T-cell (primary cell): ENCODE measurements at places on chromosomes 13 and 19.

DNA sequence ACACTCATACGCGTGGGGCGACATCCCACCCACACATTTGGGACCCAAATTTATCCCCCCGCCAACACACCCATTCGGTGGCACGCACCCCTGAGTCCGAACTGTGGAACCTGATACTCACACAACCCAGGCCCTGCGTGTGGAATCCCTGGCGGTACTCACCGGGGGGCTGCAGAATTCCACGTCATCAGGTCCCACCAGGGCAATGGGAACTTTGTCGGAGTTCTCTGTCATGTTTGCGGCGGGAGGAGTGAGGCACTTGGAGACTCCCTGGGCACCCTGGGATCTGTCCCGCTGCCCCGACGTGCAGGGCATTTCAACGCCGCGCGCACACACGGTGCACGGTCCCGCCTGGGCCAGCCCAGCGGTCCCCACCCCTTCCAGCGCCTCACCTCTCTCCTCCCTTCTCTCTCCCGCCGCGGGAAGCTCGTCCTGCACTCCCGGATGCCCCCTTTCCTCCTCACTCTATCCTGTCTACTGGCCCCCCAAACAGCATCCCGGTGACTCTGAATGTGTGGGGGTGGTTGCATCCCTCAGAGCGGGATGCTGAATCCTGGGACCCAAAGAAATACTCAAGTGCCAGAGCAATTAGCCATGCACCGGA, at the start of gene CNMD:
CNMD (minus strand) TSS at position 353 of the 604 bp plus-strand sequence; CDS start at position 234, 119 bp downstream.
- DNase-seq, result no peak

GRCh38 chr13:94667190-94667589, 45.2 kb downstream of the SOX21 start:
- no peak for DNase-seq

GRCh38 chr13:94479616-94480015, at the start of gene DCT:
Gene DCT (minus strand): TSS chr13:94479682. CDS start chr13:94479255, 427 bp downstream.
- no peak for DNase-seq

- DNase-seq, result no peak
Observed at GRCh38 chr19:41495589-41495988, 52.6 kb downstream of the ERICH4 start.

DNA sequence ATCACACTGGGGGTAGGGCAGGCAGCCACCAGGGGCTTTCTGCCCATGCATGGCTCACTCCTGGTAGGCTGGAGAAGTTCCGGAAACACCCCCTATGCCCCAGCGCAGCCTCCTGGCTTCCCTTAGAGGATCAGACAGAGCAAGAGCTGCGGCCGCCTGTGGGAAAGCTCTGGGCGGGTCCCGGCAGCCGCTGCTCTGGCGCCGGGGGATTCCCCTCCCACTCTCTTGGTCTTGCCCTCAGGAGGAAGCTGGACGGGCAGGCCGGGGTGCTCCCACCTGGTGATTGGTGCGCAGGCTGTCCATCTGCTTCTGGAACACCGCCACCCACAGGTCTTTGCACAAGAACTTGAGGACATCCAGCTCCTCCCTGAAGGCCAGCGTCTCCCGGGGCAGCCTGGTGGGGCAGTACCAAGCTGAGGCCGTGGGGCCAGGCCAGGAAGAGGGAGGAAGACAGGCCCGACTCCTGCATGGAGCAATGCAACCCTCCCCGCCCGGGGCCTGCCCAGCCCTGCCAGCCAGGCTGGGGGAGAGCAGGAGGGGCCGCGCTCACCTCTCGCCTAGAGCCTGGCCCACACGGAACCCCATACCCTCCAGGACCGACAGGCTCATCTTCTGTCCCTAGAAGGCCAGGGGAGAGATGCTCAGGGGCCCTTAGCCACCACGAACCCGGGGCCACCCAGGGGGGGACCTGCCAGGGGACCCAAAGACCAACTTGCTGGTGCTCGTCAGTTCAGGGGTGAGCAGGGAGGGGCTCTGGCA, 4.0 kb upstream of the NKPD1 start:
- DNase-seq, result peak; percentile 45

GRCh38 chr13:93771782-93772181, 545.2 kb downstream of the GPC6 start:
- DNase-seq, result no peak

- no peak for DNase-seq
Observed at GRCh38 chr19:57245959-57246358, 5.5 kb downstream of the ZNF805 start.

DNA sequence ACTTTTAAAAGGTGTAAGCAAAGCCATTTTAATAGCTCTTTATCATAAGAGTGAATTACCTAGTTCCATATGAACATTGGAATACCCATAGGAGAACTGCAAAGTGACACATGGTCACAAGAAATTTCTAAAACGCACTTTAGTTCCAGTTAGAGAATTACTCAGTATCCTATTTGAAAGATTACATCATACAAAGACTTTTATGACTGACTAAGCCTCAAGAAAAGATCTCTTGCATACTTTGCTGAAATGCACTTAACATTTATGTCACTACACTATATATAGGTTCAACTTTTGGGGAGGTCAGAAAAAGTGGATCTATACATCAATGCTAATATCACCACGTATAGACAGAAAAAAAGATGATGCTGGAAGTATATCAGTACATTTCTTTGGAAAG, 7.1 kb downstream of the PCDH9 start:
- DNase-seq, result no peak

DNA sequence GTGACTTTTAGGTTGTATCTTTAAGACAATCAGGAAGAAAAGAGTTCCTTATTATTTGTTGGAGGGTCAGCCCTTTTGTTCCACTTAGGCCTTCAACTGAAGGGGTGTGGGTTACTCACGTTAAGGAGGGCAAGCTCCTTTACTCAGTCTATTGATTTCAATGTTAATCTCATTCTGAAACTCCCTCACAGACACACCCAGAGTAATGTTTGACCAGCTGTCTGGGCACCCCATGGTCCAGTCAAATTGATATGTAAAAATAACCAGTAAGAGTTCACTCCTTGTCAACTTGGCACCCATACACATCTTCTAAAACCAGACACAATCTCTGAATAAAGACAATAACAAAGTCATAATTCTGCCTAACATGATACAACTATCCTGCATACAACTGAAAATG, 292.9 kb downstream of the KLF5 start:
- DNase-seq, result no peak

DNA sequence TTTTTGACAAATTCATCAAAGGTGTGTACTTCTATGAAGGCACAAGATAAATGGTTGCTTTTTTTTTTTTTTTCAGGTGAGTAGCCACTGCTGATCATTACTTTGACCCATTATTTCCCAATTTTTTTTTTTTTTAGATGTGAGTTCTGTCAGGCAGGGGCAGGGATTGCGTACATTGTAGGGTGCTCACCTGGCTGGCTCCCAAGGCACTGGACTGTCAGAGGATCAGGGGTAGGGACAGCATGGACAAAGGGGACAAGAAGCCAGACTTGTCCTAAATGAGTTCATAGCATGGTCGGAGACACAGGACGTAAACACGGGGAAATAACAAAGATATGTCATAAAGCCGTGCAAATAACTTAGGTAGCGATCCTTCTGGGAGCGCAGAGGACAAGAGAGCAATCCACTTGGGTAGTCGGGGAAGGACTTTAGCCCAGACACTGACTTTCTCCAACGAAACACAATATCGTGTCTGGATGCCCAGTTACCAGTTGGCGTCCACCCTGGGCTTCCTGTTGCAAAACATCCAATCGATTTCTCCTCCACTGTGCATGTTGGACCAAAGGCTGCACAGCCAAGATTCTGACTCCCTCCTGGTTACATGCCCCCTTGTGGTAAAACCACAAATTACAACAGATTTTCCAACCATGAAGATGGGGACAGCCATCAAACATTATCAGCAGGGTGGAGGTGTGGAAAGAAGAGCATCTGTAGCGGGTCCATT, 27.5 kb upstream of the KATNAL1 start:
- DNase-seq, result no peak

GRCh38 chr13:52851137-52851962, 2.9 kb upstream of the PCDH8 start:
- DNase-seq, result no peak

GRCh38 chr13:93758575-93758974, 532.0 kb downstream of the GPC6 start:
- DNase-seq, result no peak

DNA sequence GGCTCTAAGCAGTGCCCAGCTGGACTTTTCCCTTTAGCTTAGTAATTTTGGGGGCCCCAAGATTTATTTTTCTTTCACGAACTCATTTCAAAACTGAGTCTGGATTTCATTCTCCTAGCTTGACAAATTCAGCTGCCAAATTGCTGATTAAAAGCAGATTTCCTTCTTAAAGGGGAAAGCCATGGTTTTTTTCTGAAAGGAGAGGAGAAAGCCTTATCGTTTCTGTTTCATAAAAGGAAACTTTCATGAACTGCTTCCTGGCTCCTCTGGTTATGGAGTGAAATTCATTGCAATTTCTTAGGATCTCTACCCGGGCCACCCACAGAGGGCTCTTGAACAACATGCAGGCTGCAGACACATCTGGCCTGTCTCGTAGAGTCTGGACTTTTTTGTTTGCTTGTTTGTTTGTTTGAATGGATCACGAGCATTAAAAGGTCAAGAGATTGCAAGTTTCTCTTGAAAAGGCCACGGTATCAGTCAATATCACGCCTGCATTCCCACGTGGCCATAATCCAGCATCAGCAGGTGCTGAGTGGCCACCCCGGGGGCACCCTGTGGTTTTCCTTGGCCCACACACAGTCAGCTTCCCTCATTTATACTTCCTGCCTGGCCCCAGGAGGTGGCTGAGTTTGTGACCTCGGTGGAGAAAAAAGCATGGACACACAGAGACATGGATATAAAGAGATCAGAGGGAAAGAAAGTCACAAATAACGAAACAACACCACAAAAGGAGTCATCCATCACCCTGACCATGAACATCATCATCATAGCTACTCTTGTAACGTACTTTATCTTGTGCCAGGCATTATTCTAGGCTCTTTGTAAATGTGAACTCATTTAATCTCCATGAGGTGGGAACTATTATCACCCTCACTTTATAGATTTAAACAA, 10.5 kb upstream of the KLK4 start:
- DNase-seq, result no peak

GRCh38 chr13:40115426-40115825, 460.0 kb downstream of the COG6 start:
- no peak for DNase-seq

- DNase-seq, result no peak
Observed at GRCh38 chr19:49997709-49998108, 27.5 kb downstream of the VRK3 start.

GRCh38 chr13:37539976-37540605, 58.5 kb downstream of the POSTN start:
- no peak for DNase-seq

- no peak for DNase-seq
Observed at GRCh38 chr13:95381212-95381527, 79.9 kb upstream of the ABCC4 start.

DNA sequence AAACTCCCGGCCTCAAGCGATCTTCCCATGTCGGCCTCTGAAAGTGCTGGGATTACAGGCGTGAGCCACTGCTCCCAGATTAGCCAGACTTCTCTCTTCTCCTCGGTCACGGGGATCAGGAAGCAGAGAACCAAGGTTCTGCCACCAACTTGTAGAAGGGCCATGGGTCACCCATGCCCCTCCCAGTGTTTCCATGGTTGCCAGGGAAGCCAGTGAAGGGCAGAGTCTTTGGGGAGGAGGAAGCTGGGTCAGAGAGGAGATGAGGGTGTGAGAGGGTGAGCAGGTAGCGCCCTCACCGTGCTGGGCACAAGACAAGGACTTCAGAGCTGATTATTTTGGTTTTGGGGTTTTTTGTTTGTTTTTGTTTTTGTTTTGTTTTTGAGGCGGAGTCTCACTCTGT, 77.1 kb downstream of the GNG7 start:
- DNase-seq, result no peak

- no peak for DNase-seq
Observed at GRCh38 chr13:108779308-108779707, 149.9 kb downstream of the MYO16 start.

- DNase-seq, result no peak
Observed at GRCh38 chr13:34567597-34567996, 374.5 kb upstream of the NBEA start.

DNA sequence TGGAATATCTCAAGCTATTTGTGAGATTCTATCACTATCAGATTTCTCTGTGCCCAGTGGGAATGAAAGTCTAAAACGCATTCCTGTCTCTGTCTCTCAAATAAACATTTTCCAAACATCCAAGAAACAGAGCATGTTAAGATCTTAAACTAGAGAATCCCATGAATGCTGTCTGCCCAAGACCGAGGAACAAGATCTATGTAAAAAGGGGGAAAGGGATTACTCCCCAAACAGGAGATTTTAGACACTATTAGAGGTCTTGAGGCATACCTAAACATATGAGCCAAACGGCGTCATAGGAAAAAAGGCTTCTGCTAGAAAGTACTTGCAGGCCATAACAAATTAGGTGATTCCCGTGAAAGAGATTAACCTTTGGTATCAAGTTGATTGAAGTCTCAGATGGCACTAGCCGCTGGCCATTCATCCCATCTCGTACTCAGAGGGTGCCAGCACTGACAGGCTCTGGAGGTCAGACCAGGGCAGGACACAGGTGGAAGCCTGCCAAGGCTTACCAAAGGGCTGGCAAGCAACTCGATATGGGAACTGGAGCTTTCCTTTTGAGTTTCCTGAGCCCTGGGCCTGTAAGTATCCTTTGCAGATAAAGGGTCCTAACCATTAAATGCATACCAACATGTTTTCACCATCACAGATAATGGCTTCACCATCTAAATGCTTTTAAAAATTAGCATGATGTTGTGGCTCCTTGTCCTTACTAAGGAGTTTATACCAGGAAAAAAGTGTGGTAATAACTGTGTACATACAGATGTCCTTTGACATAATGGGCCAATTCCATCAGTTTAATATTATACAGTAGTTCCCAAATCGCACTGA, 225.2 kb downstream of the FOXO1 start:
- no peak for DNase-seq

- DNase-seq, result peak; percentile 31
Observed at GRCh38 chr19:2215281-2215751, 20.8 kb downstream of the PLEKHJ1 start.

- DNase-seq, result no peak
Observed at GRCh38 chr13:21745307-21745706, 74.4 kb downstream of the FGF9 start.

DNA sequence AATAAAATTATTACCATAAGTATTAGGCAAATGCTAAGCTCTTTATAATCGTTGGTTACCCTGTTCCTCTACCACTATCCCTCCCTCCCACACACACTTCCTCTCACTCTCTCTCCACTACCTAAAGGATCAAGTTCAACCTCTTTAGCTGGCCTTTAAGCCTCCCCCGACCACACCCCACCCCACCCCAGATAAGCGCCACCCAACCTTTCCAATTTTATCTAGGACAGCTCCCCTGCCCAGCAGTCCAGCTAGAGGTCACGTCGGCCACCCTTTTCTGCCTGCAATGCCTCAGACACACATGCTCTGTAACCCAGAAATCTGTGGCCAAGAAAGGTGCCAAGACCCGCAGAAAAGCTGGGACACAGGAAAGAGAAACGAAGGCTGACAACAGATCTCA, 1.1 kb downstream of the LYPD4 start:
- DNase-seq, result no peak

GRCh38 chr13:42495255-42495654, 78.7 kb upstream of the TNFSF11 start:
- no peak for DNase-seq

DNA sequence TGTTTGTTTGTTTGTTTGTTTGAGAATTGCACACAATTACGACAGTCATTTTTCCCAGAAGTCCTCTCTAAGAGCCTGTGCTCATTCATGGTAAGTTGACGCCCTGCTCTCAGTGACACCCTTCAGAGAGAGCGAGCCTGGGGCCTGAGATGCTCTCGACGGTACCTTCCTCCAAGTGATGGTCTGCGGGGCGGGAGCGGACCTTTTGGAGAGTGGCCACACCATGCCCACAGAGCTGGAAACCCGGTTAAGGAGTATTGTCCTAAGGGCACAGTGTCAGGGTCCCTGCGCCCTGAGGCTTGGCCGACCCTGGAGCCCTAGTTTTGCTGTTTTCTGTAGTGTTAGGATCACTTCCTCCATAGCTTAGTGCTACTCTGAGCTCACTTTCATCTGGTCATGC, 3.6 kb downstream of the POP4 start:
- no peak for DNase-seq
